ENCODE measurements at places on chromosomes 6 and 20.

DNA sequence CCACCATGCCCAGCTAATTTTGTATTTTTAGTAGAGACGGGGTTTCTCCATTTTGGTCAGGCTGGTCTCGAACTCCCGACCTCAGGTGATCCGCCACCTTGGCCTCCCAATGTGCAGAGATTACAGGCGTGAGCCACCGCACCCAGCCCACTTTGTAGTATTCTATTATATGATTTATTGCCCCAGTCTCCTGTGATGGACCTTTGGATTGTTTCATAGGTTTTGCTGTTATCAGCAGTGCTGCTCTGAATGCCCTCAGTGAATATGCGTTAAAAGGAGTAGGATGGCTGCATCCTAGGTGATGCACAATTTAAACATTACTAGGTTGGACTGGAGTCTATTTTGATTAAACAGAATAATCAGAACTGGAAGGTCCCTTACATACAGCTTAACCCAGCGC is 10.3 kb downstream of the ID1 start:
- no peak for DNase-seq

- DNase-seq, result no peak
Measured at GRCh38 chr6:169841907-169842606, 90.6 kb downstream of the ERMARD start.

DNA sequence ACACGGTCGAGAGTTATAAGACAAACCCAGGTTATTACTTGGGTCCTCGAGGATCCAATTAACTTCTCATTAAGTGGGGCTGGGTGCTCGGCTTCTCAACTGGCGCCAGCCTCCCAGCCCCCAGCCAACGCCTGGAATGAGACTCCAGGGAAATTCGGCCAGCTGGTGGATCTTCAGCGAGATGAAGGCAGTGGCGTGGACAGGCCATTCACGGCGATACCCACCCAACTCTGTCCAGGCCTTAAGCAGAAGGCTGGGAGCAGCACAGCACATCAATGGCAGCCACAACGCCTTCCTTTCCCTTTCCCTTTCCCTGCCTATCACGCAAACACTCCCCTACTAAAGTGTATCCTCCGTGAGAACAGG is 868 bp downstream of the METTL24 start:
- peak; percentile 48 for DNase-seq

DNA sequence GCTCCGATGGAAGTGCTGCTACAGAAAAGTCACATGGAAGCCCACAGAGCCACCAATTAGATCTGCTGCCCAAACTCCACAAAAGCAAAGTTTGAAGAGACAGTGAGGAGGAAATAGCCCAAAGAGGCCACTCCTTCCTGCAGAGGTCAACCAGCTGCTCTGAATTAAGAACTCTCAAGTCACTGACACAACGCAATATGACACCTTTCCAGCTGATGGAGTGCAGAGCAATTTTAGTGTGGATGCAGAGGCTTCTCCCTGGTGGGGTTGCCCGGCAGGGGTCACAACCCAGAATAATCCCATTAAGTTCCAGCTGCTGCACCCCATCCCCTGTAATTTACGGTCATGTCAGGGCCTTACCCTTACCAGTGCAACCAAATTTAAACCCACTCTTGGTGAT is 361.9 kb upstream of the JARID2 start:
- peak; percentile 21 for DNase-seq

DNA sequence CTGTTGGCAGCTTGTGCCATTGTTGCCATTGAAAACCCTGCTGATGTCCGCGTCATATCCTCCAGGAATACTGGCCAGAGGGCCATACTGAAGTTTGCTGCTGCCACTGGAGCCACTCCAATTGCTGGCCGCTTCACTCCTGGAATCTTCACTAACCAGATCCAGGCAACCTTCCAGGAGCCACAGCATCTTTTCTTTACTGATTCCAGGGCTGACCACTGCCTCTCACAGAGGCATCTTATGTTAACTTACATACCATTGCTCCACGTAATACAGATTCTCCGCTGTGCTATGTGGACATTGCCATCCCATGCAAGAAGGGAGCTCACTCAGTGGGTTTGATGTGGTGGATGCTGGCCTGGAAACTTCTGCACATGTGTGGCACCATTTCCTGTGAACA is 221.8 kb upstream of the FAM83B start:
- DNase-seq, result no peak

DNA sequence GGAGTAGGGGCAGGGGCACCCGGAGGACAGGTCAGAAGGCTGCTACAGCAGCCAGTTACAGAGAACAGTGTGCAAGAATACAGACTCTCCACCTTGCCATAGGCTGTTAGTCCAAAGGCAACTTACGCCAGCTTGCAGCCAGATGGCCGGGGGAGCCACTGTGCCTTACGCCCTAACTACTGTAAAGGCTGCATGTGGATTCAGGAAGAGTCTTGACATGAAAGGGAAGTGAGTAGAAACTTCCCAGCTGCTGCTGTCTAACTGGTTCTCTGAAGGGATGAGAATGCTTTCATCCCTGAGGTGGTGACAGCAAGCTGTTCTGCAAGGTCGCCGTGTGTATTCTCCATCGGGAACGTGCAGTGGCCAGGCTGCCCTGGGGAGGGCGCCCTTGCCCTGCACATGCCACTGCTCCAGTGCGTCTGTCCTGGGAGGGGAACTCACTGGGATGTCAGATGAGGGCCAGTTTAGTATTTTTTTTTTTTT is 46.1 kb downstream of the LYRM4 start:
- DNase-seq, result peak; percentile 40

GRCh38 chr20:37697314-37697713 is 3.5 kb downstream of the CTNNBL1 start:
- DNase-seq, result no peak

- DNase-seq, result no peak
Measured at GRCh38 chr6:17042422-17043147, 59.3 kb upstream of the STMND1 start.
